ENCODE measurements at places on chromosomes 6 and 20.

DNA sequence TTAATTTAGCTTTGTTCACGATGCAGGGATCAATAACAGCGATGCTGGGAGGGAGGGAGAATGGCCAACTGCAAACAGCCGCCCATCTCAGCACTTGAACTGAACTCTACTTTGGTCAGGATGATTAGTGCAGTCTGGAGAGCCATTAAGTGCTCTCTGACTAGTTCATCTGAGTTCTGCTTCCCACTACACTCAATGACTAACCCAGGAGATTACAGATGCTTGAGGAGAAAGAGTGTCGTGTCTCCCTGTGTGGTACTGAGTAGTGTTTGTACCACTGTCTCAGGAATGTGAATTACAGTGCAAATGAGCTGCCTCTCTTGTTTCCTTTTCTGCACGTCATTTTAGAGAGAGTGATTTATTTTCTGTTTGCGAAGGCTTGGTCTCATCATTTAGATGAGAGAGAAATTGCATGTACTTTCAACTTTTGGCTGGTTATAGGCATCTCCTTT is 23.5 kb downstream of the CARMIL1 start:
- peak; percentile 76 for DNase-seq

DNA sequence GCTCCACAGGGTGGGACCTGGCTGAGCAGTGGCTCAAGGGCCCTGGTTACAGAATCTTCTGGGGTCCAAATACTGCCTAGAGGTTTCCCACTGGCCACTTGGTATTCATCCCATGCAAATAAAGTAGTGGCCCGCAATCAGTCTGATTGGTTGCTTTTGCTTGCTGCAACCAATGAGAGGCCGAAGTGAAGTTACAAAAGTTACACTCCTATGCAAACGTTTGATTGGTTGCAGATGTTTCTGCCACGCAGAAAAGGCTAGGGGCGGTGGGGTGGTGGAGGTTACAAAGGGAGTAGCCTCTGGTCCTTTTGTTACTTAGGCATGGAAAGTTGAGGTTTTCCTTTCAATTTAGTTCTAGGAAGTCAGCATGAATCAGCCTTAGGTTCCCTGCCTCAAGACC is 3.6 kb upstream of the NHLRC1 start:
- DNase-seq, result no peak

DNA sequence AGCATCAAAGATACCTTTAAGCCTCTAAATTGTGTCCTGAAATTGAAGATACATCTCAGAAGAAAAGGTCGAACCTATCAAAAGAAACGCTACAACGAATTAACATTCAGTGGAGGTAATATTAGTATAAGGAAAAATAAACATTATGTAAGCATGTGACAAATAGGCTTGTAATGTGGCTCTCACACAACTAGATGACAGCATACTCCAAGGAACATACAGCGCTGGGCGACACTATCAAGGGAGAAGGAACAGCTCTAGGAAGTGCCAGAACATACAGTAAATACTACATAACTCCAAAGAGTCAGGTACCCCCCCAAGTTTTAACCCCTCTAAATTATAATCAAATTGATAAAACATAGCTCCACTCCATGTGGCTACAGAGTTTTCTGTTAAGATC is 103.5 kb downstream of the LAMP5 start:
- DNase-seq, result peak; percentile 43

DNA sequence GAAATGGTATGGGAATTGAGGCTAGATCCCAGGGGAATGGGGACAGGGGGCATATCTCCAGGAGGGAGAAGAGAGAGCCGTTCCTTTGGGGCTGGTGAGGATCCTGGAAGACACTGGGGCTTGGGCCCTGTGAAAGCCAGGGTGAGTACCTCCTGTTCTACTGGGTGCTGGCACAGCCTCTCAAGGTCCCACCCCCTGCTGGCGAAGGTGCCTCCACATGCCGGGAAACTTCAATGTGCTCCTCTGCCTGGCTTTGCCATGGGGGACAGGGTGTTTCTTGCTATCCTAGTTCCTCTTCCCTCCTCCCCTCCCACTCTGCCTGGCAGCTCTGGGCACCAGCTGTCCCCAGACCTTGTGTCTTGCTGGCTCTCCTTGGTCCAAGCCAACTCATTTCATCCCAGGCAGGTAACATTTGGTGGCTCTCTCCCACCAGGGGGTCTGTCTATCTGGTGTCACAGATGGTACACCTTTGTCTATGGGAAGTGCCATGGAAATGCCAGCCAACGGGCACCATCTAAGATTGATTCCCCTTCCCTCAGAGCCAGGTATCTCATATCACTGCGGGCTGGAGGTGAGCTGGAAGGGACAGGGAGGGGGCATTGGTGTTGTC is 56.8 kb downstream of the MDGA1 start:
- DNase-seq, result no peak

GRCh38 chr20:62522748-62523396 is 47.1 kb upstream of the GATA5 start:
- DNase-seq, result no peak

DNA sequence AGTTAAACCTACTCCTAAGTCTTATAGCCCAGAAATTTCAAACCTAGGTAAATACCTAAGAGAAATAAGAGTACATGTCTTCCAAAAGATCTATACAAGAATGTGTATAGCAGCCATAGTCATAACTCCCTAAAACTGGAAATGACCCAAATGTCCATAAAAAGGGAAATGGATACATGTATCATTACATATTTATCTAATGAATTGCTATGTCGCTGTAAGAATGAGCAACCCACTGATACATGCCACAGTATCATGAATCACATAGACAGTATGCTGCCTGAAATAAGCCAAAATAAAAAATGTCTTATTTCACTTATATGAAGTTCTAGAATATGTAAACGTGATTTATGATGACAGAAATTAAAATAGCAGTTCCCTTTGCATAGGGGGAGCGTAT is 679.5 kb downstream of the MAFB start:
- no peak for DNase-seq

DNA sequence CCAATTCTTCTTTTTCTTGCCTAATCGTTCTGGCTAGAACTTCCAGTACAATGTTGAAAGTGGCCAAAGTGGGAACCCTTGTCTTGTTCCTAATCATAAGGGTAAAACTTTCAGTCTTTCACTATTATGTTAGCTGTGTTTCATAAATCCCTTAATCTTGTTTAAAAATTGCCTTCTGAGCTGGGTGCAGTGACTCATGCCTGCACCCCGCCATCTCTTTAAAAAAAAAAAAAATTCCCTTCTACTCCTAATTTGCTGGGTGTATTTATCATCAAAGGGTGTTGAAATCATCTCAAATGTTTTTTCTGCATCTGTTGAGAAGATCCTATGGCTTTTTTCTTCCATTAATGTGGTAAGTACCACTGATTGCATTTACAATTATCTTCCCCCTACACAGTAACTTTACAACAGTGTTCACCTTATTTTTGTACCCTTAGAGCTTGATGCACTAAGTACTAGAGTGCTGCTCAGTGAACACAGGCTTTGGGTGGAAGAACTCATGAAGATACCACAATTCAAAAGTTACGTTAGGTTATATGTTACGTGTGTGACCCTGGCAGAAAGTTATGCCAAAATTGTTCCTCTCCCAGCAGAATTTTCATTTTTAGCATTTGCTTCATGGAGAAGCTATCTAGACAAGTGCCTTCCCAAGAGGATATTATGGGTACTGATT is 9.7 kb downstream of the SNRPB start:
- no peak for DNase-seq

DNA sequence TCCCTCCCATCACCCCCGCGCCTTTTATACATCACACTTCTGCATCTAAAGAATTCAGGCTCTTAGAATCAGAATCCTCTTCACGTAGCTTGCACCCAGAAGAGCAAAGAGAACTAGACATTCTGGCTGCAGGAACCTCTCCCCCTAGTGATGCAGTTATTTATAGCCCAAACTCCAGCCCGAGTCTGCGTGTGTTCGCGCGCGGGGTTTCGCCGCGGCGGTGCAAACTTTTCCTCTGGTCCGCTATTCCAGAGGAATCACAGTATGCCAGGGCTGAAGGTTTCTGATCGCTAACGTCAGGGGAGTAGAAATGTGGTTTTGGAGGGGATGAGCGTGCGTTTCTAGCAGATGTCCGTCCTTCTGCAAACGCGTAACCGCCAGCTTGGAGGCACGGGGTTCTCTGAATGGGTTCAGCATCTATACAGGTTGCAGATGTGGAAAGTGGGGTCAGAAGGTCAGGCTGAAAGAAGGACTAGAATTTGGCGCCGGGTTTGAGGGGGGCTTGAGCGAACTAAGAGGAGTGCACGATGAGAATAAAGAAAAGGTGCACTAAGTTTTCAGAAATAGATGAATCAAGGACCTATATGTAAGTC is 1.8 kb downstream of the EPHA7 start:
- DNase-seq, result peak; percentile 61

GRCh38 chr6:79422666-79423065 is 114.6 kb downstream of the LCA5 start:
- no peak for DNase-seq

- no peak for DNase-seq
These were observed 493 bp downstream of the CRYBG1 start for GRCh38 chr6:106360989-106361430.

- DNase-seq, result no peak
These were observed 32.0 kb downstream of the ZC2HC1B start for GRCh38 chr6:143896126-143896860.

- no peak for DNase-seq
These were observed 36.1 kb downstream of the NTSR1 start for GRCh38 chr20:62744741-62745191.

DNA sequence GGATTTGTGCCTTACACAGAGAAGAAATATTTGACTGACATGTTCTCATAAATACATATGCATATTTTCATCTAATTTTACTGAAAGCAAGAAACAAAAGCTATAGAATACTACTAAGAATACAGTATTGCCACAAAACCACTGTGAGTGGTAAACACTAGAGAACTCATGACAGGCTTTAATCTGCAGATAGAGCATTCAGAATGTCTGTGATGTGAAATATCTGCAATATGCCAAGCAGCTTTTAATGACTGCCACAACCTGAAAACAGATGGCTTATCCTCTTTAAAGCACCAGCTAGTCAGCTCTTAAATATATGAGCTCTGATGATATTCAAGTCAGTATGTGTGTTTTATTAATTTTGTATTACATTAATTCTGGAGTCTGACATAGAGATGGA is 3.4 kb downstream of the NAPB start:
- no peak for DNase-seq

DNA sequence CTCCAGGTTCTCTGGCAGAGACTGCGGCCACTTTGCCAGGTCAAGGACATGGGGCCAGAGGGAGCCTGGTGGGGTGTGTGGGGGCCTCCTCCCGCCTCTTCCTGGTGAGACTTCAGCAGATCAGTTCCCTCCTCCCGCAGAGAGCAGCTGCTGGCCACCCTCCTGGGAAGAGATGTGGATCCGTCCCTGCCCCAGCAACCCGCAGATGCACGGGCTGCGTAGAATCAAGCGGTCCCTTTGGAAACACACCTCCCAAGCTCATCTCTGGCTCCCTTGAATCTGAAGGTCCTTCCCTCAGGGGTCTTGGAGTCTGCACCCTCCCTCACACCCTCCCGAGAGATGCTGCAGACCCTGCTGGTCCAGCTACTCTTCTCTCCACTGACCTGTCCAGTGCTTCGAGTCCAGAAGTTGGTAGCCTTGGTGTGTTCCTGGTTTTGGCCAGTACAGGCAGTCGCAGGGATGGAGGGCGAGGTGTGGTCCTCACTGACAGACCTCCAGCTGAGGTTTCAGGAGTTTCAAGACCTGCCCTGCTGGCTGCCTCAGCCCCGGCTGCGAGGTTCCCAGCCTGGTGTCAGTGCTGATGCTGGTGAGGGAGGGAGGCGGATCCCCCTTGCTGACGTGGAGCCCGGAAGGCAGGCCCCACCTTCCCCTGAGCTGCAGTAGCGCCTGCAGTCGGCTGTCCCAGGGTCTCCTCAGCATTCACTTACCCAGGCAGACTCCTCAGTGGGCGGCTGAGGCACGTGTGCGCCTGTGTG is at the start of gene NPBWR2:
TSS of gene NPBWR2 (minus strand) at position 585 of the 755 bp plus-strand sequence. CDS start 734 bp downstream, outside the sequence.
- no peak for DNase-seq

All from ACHN (cell line).